SJSA1 (cell line): ENCODE measurements at places on chromosomes 1 and 21.

- H3K4me3 ChIP-seq, result peak within 1 kb of the TSS; percentile 34
- peaks cover 34% of the 10 kb centered on the region for H3K4me1 ChIP-seq
- H3K27me3 ChIP-seq, result peaks cover 23% of the 10 kb centered on the region
- H3K27ac ChIP-seq, result no peak within 1 kb of the TSS
- DNase-seq, result peak; percentile 27
Measured at GRCh38 chr1:40316595-40317393, at the start of gene COL9A2. COL9A2 (minus strand) TSS chr1:40317286; CDS start chr1:40317197, 89 bp downstream.

DNA sequence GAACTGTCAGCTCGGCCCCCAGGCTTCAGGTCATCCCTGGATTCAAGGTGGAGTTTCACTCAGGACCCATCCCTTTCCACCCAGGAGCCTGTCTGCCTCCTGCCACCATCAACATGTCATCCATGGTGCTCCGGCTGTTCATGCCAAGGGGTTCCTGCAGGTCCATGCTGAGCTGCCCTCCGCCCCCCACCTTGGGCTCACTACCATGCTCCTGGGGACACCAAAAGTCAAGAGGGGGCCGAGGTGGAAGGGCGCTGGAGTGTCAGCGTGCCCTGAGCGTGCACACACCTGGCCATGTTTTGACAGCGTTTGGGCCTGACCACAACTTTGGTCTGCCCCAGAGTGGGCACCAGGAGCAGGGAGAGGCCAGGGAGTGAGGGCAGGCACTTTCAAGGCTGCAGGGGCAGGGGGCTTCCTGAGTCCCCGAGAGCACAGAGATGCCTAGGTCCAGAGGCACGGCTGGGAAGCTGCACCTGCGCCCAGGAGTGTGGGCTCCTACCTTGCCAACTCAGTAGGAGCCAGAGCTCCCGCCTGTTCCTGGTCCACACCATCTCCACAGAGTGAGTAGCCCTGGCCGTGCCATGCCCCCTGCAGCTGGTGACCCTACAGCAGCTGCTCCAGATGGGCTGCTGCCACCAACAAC, 639.6 kb upstream of the ZP4 start:
- DNase-seq, result no peak
- no peaks in the 10 kb centered on the region for H3K36me3 ChIP-seq
- H3K4me1 ChIP-seq, result no peaks in the 10 kb centered on the region
- no peak overlapping the region for H3K27ac ChIP-seq
- H3K4me3 ChIP-seq, result no peak overlapping the region

- peak; percentile 57 for DNase-seq
- peak overlapping the region; percentile 46 for H3K4me3 ChIP-seq
- H3K36me3 ChIP-seq, result peaks cover 87% of the 10 kb centered on the region
Measured at GRCh38 chr1:155910621-155911121, 478 bp downstream of the RIT1 start.

DNA sequence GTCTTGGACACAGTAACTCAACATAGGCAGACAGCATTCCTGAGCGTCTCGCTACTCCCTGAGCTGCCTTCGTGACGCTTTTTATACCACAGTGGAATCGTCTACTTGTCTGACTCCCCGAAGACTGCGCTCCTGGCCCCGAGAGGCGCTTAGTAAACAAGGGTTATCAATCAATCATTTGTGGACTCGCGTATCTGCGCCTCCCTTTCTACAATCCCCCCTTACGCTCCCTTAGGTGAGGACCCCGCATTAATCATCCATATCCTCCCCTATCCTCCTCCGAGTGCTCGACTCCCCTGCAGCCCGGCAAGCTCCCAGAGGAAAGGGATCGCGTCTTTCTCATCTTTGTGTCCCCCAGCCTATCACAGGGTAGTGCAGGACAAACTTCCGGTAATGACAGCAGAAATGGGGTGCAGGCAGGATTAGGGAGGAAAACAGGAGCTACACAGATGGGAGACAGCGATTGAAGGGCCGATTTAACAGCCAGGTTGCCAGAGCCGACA, 522 bp downstream of the TMEM59 start:
- peaks cover 13% of the 10 kb centered on the region for H3K4me1 ChIP-seq
- H3K27ac ChIP-seq, result peak overlapping the region; percentile 75
- H3K4me3 ChIP-seq, result peak overlapping the region; percentile 70
- no peaks in the 10 kb centered on the region for H3K27me3 ChIP-seq
- peak; percentile 64 for DNase-seq

DNA sequence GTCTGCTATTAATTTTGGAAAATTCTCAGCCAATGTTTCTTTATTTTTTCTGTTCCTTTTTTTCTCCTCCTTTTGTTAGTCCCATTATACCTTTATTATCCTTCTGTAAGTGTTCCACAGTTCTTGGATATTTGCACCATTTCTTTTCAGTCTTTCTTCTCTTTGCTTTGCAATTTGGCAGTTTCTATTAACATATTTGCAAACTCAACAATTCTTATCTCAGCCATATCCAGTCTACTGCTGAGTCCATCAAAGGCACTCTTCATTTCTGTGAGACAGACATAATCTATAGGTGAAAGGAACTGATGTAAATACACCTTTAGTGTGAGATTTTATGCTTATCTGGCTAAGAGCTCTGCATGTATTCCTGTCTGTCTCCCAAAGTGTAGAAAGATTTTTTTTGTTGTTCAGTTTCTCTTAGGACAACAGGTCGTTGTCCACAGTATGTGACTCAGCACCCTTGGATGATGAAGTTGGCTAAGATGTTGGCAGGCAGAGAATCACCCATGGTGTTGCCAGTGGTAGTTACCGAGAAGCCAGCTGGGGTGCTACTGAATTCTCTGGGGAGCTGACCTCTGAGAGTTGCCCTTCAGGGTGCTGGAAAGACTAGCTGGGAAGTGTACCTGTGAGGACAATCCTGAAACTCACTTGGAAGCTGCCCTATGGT, 38.4 kb downstream of the LEPR start:
- no peak for DNase-seq
- H3K27me3 ChIP-seq, result no peaks in the 10 kb centered on the region
- no peak overlapping the region for H3K4me3 ChIP-seq
- H3K4me1 ChIP-seq, result no peaks in the 10 kb centered on the region
- H3K27ac ChIP-seq, result no peak overlapping the region
- H3K36me3 ChIP-seq, result no peaks in the 10 kb centered on the region

- no peak for DNase-seq
- no peaks in the 10 kb centered on the region for H3K4me1 ChIP-seq
Measured at GRCh38 chr1:93061895-93062792, 16.9 kb upstream of the MTF2 start.
